Left cardiac atrium (tissue), 4 donors: ENCODE measurements at places on chromosomes 11 and 22. TPM values are rescaled to one million over a fixed set of nuclear protein-coding genes. Genes with fewer than 3 reads are reported as not detected.

The DDIAS gene
- total RNA-seq, result 2.3 TPM

The FAM76B gene
- 8.0 TPM for total RNA-seq

GRCh38 chr11:67494371-67495233 is 10.6 kb downstream of the PITPNM1 start:
- DNase-seq, result no peak

- no peak for DNase-seq
Measured at GRCh38 chr22:22554587-22555284, 4.3 kb downstream of the PRAME start.

DNA sequence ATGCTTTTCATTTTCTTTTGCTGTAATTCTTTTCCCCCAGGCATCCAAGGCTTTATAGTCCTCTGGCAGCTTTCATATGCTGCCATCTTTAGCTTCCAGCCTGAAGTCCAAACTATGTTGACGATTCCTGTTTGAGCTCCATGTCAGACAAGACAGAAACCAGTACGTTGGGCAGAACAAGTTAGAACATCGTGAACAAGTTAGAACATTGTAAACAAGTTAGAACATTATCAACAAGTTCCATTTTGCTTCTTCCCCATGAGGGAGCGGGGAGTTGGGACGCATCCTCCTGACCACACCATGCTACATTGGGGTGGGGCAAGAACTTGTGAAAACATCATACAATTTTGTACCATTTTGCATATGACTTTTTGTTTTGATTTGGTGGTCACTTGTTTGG is 23.9 kb downstream of the GLB1L2 start:
- no peak for DNase-seq

DNA sequence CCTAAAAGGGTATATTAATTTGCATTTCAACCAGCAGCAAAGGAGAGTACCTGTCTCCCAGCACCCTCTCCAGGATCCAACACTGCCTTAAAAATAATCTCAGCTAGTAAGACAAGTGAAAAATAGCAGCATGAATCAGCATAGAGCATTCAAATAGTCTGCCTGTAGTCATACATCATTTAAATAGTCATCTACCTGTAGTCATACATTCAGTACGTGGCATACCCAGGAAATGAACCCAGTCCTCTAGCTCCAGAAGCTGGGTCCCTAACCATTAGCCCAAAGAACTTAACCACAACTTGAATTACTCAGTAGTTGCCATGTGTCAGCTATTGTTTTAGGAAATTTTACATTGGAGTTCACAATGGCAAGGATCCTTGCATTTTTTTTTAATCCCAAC is 9.3 kb downstream of the TENM4 start:
- DNase-seq, result no peak

DNA sequence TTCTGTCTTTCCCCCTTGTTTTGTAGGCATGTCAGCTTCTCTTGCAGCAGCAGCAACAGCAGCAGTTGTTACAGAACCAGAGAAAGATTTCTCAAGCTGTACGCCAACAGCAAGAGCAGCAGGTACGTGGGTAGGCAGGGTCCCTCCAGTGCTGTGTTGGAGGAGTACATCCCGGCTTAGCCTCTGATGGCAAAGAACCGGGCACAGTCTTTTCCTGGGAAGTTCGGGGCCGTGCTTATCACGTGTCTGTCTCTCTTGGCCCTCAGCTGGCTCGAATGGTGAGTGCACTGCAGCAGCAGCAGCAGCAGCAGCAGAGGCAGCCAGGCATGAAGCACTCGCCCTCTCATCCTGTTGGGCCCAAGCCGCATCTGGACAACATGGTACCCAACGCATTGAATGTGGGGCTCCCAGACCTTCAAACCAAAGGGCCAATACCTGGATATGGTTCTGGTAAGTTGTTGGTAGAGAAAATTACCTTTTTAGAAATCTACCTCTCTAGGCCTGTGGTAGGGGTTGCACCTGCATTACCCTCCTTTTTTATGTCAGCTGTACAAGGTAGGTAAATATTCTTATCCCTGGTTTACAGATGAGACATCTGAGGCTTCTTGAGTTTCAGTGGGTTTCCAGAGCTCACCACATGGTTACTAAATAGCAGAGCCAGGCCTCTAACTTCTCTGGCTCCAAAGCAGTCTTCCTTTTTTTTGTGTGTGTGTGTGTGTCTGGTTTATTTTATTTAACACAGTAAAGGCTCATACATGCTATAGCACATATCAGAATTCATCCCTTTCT is 45.2 kb upstream of the ADSL start:
- DNase-seq, result no peak
